GM04503 (cell line): ENCODE measurements at places on chromosomes 4 and X.

DNA sequence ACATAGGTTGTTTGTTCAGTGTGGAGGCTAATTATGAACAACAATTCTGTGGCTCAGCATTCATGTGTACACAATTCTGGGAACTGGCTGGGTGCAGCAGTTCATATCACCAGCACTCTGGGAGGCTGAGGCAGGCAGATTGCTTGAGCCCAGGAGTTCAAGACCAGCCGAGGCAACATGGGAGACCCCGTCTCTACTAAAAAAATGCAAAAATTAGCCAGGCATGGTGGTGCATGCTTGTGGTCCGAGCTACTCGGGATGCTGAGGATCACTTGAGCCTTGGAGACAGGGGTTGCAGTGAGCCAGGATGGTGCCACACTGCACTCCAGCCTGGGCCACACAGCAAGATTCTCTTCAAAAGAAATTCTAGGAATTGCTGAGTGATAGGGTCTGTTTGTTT, 4.5 kb upstream of the PPP2R2C start:
- DNase-seq: no peak

- DNase-seq: peak; percentile 34
These were observed 67.7 kb downstream of the INPP4B start for GRCh38 chr4:142778430-142778829.

DNA sequence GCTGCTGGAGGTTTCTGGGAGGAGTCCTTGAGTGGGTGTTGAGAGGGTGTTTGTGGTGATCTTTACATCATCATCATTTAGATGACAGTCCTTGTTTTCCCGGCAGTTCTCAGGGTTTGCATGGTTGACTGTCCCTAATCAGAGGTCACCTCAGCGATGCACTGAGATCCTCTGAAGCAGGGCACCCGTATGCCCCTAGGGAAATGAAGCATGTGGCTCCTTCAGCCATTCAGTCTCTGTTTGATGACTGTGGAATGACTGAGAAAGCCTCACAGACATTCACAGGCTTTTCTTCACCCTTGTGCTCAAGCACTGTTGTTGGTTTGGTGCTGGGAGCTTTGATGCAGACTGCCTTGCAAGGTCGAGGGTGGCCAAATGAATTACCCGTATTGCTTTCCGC, 474.7 kb downstream of the SPRY1 start:
- DNase-seq: no peak

DNA sequence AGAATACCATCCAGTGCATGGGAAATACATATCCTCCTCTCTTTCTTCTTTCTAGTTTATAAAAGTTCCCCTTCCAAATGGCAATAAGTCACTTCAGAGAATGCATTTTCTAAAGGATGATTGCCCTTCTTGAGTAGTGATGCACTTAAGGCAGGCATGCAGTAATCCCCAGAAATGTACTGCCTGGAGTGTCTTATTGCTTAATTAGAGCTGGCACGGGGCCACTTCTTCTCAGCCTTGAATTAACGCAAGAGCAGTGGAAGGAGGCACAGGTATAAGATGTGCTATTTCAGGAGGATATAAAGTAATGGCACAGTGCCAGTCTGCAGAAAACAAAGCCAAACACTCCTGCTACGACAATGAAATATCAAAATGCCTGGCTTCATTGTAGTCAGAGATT, 371.4 kb upstream of the FAM241A start:
- peak; percentile 11 for DNase-seq

- DNase-seq: no peak
These were observed 102.9 kb upstream of the PAQR3 start for GRCh38 chr4:79042079-79042674.

- no peak for DNase-seq
These were observed 37.3 kb upstream of the CDKN2AIP start for GRCh38 chr4:183407128-183407585.

GRCh38 chr4:184102927-184103326, 114.7 kb downstream of the ENPP6 start:
- no peak for DNase-seq

DNA sequence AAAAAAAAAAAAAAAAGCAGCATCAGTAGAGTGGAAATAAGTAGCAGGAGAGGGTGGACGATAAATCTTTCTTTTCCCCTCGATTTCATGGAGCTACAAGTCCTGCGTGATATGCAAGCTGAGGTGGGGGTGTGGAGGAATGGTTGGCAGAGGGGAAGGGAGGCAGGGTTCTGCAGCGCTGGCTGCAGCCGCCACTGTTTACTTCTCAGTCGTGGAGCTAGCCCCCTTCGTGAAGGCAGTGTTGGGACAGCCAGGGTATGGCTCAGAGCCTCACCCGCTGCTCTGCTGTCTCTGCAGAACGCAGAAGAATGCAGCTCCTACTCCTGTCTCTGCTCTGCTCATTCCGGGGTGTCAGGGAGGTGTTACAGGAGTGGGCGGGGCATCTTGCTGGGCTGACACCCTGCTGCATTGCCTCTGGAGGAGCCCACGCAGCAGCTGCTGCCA, 140.6 kb downstream of the GPM6A start:
- no peak for DNase-seq

GRCh38 chrX:275476-275966, 5.7 kb upstream of the PLCXD1 start:
- DNase-seq: no peak

DNA sequence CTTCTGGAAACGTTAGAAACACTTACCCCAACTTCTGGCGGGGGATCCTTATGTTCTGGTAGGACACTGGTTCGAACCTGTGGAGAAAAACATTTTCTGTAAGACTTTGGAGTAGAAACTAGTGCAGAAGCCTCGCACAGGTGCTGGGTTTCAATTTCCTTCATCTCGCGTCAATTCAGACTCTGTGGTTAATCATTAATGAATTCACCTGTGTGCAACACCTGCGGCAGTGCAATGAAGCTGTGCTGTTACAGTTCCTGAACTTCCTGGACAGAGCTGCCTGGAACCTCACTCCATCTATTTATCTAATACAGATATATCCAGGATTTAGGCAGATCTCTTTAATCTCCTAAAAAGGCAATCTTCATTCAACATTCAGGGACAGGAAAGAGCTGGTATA, 531.4 kb downstream of the INPP4B start:
- no peak for DNase-seq

DNA sequence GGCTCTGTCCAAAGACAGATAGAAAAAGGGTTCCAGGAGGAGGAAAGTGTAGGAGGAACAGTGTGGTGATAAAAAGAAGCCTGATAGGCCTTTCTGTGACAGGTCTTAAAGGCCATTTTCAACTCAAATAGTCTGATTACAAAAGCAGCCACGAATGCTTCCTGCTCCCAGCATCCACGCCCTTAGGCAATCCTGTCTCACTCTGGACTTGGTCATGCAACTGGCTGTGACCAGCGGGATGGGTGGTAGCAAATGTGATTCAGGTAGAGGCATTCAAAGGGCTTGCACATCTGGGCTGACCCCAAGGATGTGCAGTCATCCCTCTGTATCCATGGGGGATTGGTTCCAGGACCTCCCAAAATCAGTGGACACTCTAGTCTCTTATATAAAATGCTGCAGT, 14.4 kb upstream of the SEPSECS start:
- no peak for DNase-seq

DNA sequence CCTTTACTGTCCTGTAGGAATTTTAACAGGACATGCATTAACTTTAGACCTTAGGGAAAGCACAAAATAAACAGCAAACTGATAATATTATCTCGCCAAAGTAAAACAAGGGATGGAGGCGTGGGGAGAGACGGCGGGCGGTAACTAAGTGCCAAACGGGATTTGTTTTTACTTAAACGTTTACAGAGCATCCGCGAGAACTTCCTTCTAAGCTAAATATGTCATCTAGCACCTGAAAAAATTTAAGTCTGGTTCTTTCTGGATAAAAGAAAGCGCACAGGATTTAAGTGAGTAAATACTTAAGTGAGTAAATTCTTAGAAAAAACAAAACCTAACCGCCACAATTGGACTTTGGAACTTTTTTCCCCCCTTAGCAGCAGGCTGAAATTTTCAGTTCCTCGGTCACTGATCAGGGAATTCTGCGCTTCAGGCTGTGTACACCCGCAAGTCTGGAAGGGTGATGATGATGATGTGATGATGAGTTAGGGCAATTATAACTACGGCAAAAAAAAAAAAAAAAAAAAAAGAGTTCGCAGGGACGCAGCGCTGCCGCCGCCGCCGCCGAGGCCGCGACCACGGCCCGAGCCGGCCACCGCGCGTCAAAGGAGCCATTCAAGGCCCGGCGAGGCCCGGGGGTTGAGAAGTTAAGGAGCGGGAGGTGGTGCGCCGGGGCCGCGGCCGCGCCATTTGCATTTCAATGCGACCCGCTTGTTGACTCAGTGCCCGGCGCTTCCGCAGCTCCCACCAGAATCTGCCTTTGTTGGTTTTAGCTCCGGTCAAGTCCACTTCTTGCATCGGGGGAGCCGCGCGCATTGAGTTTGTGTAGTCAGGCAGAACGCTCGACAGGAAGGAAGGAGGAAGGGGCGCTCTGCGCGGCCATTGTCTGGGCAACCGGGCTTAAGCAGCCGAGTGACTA, 108.8 kb downstream of the SPRY1 start:
- DNase-seq: no peak

GRCh38 chr4:146534178-146534577, 12.4 kb upstream of the SLC10A7 start:
- DNase-seq: no peak

DNA sequence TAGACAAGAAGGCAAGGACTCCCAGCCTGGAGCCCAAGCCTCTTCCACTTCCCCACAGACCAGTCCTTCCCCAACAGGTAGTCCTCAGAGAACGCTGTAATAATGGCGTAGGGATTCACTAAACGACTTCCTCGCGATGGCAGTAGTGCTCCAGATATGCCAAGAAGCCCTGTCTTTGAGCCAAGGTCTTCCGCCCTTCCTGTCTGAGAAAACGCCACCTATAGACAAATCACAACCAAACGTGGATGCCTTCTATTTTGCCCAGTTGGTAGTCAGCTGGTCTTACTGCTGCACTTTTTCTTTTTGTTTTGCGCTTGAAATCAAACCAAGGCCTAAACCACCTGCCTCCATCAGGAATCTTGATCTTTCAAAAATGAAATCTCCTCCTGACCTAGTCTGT, 203.3 kb downstream of the OR13H1 start:
- DNase-seq: peak; percentile 44

GRCh38 chr4:89876548-89876947, 18.1 kb upstream of the MMRN1 start:
- no peak for DNase-seq

DNA sequence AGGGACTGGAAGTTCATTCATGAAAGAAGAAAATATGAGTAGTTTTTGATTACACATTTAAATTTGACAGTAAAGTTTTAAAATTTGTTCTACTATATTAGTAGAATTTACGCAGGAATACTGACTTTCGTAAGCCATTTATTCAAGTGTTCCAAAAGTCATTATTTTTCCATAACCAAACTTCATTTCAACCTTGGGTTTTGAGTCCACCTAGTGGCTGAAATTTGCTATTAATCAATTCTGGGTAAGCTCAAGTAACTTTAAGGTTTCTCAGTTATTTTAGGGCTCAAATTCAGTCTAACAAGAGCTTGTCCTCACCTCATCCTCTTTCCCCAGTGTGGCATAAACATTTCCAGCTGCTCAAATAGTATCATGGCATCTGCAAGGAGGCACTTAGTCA, 175.4 kb downstream of the SH3BGRL start:
- no peak for DNase-seq

GRCh38 chr4:88511236-88511635, 12.3 kb downstream of the PYURF start:
- no peak for DNase-seq

DNA sequence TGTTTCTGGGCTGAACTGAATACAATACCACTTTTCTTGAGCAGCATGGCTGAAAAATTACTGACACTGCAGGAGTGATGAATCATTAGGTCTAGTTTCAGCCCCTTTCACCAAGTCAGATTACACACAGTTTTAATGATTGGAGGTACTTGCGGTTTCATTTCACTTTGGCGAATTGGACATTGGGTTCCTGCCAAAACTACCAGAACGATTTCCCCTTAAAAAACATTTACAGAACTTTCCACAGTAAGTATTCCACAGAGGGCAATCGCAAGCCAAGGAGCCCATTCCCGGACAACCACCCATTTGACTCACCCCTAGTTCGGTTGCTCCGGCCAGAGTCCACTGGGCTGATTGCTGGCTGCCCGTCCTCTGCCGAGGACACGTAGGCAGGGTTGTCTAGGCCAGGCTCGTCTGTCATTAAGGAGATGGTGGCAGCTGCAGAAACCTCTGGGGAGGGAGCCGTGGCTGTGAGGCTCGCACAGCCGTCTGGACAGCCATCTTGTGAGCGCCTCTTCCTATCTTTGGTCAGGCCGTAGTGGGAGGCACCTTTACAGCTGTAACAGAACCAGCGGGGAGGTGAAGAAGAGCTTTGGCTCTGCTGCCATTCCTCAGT, 83.5 kb downstream of the LNX1 start:
- no peak for DNase-seq

GRCh38 chr4:164027805-164028204, 533.3 kb downstream of the TMA16 start:
- no peak for DNase-seq

DNA sequence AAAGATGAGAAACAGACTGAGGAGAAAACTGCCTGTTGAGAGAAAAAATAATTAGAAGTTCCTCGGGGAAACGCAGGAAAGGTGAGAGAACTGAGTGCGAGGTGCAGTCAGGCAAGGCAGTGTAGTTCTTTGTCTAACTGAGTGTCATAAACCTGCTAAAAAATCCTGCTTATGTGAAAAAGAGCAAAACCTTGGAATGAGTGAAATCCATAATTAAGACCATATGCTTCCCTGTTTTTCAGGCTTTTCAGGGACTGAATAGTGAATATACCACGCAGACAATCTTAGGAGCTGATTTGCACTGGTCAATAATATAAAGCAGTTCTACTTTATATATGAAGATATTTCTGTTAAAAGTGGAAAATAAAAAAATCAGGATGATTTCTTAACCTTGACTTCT, 104.9 kb downstream of the RASGEF1B start:
- DNase-seq: no peak

DNA sequence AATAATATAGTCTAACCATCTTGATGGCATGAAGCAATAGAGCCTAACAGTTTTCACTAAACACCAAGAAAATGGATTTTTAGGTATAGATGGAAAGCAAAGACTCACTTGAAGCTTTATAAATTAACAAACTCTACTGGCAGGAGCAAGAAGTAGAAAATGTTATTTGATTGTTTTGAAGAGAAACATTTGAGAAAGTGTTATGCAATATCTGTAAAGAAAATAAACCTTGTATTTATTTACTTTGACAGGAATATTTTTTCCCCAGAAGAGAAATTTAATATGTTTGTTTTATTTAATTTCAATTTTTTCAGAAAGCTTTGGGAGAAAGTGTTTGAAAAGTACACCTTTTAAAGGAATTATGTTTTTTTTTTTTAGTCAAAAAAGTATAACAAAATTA, 139.0 kb downstream of the STIM2 start:
- no peak for DNase-seq

GRCh38 chr4:8323947-8324555, 54.5 kb downstream of the HTRA3 start:
- DNase-seq: no peak

GRCh38 chr4:6498511-6499237, 26.3 kb upstream of the PPP2R2C start:
- DNase-seq: no peak

DNA sequence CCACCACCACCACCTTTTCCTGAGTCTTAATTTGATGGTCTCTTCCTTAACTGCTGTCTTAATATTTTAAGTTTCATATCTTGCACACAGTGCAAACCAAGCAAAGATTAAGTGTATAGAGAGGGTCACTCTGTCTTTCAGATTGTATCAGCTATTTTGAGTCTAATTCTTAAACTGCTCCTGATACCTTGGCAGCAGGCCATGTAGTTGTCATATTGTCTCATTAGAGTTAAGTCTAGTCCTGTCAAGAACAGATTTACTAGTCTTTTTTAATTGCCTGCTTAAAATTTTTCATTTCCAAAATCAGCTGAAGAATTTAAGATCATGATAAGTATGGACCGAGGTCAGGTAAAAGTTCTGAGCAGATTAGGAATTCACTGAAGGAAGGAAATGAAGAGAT, 51.5 kb downstream of the FHIP1A start:
- DNase-seq: no peak
